ENCODE measurements at places on chromosomes 7 and 10.

GRCh38 chr7:108234281-108234680 lies 104.1 kb upstream of the LAMB4 start:
- no peak for DNase-seq

GRCh38 chr7:2151237-2151636 lies 81.5 kb downstream of the MAD1L1 start:
- DNase-seq, result no peak

DNA sequence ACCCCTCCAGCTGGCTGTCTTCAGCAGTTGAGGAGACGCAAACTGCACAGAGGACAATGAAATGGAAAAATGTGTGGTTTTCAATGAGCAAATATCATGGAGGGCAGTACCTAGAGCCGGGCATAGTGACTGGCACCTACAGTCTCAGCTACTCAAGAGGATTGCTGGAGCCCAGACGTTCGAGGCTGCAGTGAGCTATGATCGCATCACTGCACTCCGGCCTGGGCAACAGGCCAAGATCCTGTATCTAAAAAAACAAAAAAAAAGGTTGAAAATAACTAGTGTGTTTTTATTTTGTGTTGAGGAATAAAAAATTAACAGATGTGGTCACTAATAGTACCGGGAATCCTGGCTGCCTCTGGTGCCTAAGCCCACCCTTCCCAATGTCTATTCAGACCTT lies 345.5 kb downstream of the GALNT17 start:
- DNase-seq, result no peak

DNA sequence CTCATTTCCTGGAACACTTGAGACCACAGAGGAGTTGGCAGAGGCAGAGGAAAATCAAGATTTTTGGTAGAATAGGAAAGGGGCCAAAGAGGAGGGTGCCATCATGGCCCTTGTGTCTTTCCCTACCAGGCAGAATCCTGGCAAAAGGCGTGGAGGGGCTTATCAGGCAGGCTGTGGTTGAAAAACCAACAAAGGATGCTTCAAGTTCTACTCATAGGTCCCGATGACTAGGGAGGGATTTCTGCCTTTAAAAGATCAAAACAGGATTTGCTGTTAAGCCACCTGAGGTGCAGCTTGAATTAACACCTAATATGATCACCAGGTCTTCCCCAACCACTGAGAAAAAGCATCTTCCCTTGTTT lies 45.7 kb downstream of the BPGM start:
- no peak for DNase-seq

GRCh38 chr10:110474017-110474416 lies 23.7 kb upstream of the DUSP5 start:
- no peak for DNase-seq

DNA sequence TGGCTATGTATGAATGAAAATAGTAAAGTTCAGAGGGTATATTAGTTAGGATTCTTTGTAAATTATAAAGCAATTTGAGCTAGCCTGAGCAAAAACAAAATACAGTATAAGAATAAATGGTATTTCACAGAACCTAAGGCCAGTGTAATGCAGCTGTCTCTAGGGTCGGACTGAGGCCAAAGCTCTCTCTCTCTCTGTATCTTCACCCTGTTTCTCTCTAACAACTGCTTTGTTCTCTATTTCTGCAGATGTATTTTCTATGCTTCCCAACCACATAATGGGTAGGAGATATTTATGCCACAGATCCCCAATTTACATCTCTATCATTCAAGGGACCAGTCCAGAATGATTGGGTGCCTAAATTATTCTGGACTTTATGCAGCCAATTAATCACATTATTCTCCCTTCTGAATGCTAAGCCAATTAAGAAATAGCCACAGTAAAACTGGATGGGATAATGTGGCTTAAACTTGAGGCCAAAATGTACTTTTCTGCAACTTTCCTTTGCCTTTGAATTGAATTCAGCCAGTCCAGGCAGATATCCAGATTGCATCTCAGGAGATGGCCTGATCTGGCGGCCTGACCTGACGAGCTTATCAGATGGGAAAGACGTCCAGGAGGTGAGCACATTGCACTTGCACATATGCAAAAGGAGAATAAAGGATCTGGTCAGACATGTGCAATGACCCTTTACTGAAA lies 24.6 kb upstream of the IMMP2L start:
- no peak for DNase-seq

GRCh38 chr10:48253970-48254657 lies 20.4 kb downstream of the FRMPD2 start:
- no peak for DNase-seq

GRCh38 chr7:37912756-37913155 lies 3.9 kb downstream of the SFRP4 start:
- no peak for DNase-seq
